ENCODE measurements at places on chromosomes 7 and 10.

- no peak for ATAC-seq
Observed at GRCh38 chr10:126844406-126844805, 60.8 kb upstream of the DOCK1 start.

DNA sequence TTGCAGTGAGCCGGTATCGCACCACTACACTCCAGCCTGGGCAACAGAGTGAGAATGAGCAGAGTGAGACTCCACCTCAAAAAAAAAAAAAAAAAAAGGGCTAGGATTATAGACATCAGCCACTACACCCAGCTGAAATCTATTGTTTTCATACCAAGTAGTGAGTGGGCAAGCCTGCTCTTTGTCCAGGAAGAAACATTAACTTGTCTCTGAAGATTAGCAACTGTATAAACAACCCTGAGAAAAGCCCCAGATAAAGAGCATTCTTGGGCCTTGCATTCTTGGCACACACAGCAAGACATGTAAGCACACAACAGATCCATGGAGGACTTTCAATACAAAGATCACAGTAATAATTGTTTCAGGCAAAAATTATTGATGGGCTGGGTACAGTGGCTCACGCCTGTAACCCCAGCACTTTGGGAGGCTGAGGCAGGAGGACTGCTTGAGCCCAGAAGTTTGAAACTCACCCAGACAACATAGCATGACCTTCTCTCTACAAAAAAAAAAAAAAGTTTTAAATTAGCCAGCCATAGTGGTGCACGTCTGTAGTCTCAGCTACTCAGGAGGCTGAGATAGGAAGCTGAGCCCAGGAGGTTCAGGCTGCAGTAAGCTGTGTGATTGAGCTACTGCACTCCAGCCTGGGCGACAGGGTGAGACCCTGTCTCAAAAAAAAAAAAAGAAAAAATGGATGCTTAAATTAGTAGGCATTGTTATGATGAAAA is 4.4 kb downstream of the PSPH start:
- no peak for ATAC-seq

GRCh38 chr10:87974769-87975168 is 111.3 kb downstream of the PTEN start:
- no peak for ATAC-seq

DNA sequence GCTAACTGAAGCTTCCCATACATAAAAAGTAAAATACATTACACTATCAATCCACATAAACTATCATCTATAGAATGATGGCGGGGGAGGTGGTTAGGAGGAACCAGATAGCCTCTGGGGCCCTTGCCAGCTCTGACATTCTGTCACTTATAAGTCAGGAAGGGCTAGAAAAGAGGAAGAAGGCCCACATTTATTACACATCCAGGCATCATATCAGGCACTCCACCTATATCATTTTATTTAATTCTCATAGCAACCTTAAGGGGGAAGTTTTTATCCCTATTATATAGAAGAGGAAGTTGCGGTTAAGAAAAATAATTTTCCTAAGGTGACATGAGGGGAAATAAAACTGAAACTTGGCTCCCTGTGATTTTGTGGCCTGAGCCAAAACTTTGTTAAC is 29.9 kb downstream of the HEPACAM2 start:
- no peak for ATAC-seq

DNA sequence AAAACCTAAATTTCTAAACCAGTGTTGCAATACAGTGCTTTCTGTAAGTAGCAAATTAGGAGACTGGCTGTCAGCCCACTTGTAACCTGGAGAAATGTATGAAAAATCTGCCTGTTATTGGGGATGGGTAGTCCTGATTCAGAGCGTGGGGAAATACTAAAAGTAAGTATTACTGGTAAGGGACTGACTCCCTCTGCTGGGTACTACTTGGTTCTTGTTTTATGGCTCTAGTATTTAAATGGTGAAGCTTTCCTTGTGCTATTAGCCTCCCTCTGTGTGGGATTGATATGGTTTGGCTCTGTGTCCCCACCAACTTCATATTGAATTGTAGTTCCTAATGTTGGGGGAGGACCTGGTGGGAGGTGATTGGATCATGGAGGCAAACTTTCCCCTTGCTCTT is 886.1 kb downstream of the SORCS1 start:
- no peak for ATAC-seq

GRCh38 chr7:18724318-18724717 is 228.8 kb downstream of the HDAC9 start:
- no peak for ATAC-seq

DNA sequence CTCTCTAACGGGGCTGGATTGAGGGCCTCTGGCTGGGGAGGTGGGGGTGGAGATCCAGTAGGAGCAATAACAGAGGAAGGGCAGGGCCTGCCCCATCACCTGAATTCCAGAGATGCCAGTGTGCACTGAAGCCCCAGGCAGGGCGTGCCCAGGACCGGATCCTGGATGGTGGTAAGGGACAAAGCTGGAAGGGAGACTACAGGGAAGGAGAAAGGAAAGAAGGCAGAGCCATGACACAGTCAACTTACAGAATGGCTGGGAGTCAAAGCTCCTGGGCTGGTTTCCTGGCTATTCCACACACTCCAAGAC is 666 bp downstream of the TMEM139 start:
- ATAC-seq = no peak

DNA sequence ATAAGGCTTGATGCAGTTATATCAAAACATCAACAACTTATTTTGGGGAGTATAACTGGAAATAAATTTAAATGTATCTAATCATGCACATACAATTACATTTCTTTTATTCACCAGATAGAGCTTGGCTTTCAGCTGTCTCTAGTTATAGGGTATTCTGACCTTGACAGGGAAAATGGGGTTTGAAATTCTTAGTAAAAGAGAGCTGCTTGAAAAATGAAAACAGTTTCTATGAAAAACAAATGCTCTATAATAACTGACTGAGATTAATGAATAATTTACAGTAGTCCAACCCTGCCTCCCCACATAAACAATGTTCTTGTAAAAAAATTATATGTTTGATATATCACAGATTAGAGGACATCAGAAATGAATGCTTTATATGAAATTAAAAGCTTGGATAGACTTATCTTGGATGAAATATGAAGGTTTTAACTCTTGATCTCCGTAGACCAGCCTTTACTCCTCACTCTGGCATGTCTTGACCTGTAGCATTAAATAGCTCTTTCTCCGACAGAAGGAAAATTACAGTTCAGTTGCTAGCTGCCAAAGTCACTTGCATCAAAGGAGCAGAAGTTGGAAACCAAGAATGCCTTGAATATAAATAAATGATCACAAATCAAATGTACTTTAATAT is 32.1 kb downstream of the VWC2 start:
- no peak for ATAC-seq

- no peak for ATAC-seq
Observed at GRCh38 chr10:71845410-71846405, 5.3 kb downstream of the PSAP start.

GRCh38 chr7:155843426-155844018 is 31.3 kb upstream of the SHH start:
- ATAC-seq = no peak

GRCh38 chr10:58952747-58953466 is 223.5 kb upstream of the PHYHIPL start:
- ATAC-seq = peak; percentile 60

GRCh38 chr7:132755538-132756483 is 179.5 kb upstream of the PLXNA4 start:
- ATAC-seq = no peak

- no peak for ATAC-seq
Observed at GRCh38 chr10:43885252-43885651, 236.6 kb upstream of the ZNF32 start.

DNA sequence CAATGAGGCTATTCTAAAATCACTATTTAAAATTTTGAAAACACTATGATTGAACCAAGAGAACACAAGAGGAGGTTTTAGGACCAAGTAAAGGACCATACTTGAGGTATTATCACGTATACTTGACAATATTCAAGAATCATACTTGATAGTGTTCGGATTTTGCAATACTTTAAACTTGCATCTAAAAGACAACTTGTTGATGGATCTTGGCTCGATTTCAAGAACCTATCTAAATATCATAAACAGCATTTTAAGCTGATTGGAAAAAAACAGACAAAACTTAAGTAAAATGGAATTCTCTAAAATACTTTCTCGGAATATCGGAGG is 1.3 kb downstream of the NAMPT start:
- ATAC-seq = no peak

DNA sequence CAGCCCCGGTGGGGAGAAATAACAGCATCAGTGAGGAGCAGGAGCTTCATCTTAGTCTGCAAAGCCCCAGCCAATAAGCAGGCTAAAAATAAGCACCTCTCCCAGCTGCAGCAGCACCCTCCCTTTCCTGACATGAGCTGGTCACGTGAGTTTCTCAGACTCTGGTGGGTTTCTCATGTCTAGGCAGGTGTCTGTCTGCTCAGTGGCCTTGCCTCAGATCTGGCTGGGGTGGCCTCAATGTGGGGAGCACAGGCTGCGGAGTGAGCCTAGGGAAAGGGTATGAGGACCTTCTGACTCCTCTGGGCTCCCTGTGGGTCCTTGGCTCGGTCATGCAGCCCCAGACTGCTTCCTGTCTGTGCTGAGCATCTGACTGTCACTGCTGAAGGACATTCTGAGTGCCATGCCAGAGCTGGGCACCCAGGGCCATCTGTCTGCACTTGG is 81.6 kb upstream of the LRRC4 start:
- ATAC-seq = no peak

GRCh38 chr10:80161321-80162083 is 29.0 kb downstream of the PLAC9 start:
- no peak for ATAC-seq

GRCh38 chr10:60728056-60728455 is 50.2 kb upstream of the CDK1 start:
- ATAC-seq = no peak

GRCh38 chr7:27367179-27367932 is 124.8 kb downstream of the EVX1 start:
- no peak for ATAC-seq

- ATAC-seq = no peak
Observed at GRCh38 chr7:106344211-106344610, 59.4 kb upstream of the NAMPT start.

GRCh38 chr7:136070736-136071505 is 93.8 kb upstream of the MTPN start:
- ATAC-seq = no peak

DNA sequence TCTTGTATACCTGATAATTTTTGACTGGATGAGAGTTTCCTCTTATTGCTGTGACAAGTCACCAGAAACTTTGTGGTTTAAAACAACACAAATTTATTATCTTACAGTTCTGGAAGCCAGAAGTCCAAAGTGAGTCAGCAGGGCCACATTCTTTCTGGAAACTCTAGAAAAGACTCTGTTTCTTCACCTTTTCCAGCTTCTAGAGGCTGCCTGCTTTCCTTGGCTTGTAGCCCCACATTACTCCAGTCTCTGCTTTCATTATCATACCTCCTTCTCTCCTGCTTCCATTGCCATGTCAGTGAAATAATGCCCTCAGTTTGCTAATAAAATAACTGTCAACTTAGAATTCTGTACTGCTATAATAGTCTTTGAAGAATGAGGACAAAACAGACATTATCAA is 65.3 kb downstream of the VCL start:
- no peak for ATAC-seq

GRCh38 chr7:50688226-50688590 is 94.5 kb downstream of the GRB10 start:
- ATAC-seq = no peak

DNA sequence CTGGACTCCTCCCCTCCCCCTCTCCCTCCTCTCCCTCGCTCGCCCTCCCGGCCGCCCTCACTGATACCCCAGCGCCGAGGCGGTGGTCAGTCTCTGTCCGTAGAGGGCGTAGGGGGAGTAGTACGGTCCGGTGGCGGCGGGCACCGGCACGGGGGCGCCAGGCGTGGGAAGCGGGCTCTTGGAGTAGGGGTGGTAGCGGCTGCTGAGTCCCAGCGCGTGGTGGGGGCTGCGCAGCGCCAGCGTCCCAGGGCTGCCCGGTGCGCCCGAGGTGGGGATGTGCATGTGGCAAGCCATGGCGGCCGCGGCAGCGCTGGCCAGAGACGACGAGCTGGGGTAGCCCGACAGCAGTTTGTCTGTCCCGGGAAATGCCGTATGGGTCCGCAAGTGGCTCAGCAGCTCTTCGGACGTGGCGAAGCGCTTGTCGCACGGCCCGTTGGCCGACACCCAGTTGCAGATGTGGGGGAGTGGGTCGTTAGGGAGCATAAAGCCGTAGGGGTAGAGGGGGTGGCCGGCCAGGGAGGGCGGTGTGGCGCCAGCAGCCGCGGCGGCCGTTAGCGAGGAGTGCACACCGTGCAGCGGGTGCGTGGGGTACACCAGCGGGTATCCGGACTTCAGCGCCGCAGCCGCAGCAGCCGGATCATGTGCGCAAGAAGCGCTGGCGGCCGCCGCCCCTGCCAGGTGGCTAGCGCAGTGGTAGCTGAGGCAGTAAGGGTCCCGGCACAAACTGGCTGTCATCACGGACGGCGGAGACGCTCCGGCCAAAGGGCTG is 2.7 kb downstream of the ZNF503 start:
- no peak for ATAC-seq

GRCh38 chr10:24360282-24361127 is 151.6 kb downstream of the KIAA1217 start:
- peak; percentile 50 for ATAC-seq

- ATAC-seq = no peak
Observed at GRCh38 chr7:11345621-11346020, 371.9 kb downstream of the PHF14 start.

DNA sequence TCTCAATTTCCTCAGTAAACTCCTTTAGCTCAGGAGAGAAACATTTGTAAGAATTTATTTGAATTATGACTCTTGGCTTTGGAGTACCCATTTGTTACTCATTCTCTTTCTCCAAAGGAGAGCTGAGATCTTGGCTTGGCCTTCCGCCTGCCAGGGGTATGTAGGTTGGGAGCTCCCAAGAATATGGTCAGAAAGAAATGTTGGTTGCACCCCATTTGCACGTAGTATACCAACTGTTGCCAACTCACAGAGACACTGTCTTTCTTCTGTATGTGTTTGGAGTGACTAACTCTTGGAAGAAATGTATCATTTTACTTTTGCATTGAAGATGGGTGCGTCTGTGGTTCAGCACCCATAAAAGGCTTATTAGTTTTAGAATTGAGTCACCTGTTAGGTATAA is 708.5 kb upstream of the SORCS1 start:
- no peak for ATAC-seq

GRCh38 chr7:1647961-1648672 is 22.0 kb upstream of the ELFN1 start:
- ATAC-seq = peak; percentile 40

DNA sequence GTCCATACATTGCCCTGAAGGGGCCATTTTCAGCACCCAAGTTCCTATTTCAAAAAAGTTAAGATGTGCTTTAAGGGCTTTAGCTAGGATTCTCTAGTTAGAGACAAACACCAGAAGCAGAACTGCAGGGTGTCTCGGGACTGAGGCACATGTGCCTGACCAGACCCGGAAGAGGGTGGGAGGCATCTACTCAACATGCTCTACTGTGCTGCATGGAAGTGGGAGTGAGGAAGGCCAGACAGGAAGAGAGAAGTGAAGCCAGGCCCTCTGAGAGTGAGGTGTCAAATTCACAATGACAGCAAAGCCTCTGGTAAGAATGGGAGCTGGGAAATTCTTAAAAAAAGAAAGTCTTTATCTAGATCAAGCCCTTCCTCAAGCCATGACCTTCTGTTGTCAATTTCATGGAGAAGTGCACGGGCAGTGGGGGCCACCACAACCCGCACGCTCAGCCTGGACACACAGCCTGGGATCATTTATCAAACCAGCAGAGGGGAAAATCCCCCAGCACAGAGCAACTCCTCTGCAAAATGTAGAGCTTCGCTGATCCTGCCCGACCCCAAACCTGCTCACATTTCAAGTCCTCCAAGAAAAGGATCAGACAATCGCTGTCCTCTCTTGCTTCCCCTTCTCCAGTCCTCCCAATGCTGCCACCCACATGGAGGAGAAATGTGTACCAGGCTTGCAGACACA is 38.7 kb downstream of the PLXNA4 start:
- no peak for ATAC-seq

- no peak for ATAC-seq
Observed at GRCh38 chr10:11595395-11595692, 16.1 kb downstream of the USP6NL start.

Measured in gastroesophageal sphincter (tissue), 4 donors.